ENCODE measurements at places on chromosomes 3 and 15.
A peak's percentile ranks its signal among the peaks of the same experiment; 100 is the strongest.

- no peak for DNase-seq
Observed at GRCh38 chr3:153070511-153070868, 91.5 kb upstream of the RAP2B start.

GRCh38 chr3:61448378-61448777 lies 113.0 kb upstream of the PTPRG start:
- DNase-seq, result no peak

- no peak for DNase-seq
Observed at GRCh38 chr3:58176827-58177489, 33.8 kb downstream of the DNASE1L3 start.

DNA sequence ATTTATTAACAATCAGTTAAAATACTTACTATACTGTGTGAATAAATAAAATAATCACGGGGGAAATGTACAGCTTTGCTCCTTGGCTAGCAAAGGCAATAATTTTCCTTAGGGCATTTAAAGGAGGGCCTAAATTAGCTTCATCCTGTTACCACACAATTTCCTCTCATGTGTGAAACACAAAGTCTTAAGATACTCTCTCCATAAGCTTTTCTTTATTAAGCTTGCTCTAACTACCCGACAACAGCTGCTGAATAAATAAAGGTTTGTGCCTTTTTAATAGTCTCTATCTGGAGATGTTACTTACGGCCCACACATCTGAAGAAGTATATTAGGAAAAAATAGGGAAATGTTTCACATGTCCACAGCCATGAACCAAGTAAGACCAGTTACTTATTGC lies 29.7 kb downstream of the ZNF106 start:
- no peak for DNase-seq

DNA sequence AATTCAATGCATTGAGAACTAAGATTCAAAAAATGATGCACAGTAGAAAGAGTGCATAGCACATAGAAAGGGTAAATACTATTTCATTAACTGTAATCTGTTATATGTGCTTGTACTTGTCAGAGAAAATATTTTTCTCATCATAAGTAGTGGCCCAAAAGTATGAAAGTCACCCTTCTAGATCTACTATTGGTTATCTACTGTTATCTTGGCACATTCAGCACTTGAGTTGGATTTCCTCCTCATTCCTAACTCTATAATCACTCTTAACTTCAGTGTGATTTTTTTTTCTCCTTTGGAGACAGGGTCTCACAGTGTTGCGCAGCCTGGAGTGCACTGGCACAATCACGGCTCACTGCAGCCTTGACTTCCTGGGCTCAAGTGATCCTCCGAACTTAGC lies 194.4 kb downstream of the PCCB start:
- DNase-seq, result no peak

- no peak for DNase-seq
Observed at GRCh38 chr15:43931790-43932435, 105.1 kb downstream of the WDR76 start.

- DNase-seq, result no peak
Observed at GRCh38 chr15:94856267-94856854, 625.0 kb downstream of the MCTP2 start.

DNA sequence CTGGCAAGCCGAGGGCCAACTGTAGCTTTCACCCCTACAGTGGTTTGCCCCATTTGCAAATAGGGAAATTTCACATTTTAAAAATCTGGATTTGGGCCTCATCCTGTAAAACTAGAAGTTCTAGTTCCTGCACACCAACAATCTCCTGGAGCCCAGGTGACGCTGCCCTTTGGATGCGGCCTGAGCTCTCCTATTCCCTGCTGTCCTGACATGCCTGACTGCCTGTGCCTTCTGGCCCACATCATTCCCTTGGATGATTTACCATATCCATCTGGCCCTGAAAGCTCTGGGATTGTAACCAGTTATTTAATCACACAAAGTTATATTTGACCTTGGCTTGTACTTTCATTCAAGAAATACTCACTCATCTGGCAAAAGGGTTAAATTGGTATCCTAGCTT lies 272.3 kb downstream of the ARRDC4 start:
- DNase-seq, result no peak

- DNase-seq, result peak; percentile 87
Observed at GRCh38 chr3:188947401-188948280, 224.1 kb upstream of the TPRG1 start.
